GF-D8 (cell line): ENCODE measurements at places on chromosomes 2 and 18.

- DNase-seq, result no peak
These were observed 4.4 kb downstream of the DYNC2LI1 start for GRCh38 chr2:43778233-43778632.

GRCh38 chr2:145569108-145569507 is 1049.2 kb upstream of the ZEB2 start:
- no peak for DNase-seq

DNA sequence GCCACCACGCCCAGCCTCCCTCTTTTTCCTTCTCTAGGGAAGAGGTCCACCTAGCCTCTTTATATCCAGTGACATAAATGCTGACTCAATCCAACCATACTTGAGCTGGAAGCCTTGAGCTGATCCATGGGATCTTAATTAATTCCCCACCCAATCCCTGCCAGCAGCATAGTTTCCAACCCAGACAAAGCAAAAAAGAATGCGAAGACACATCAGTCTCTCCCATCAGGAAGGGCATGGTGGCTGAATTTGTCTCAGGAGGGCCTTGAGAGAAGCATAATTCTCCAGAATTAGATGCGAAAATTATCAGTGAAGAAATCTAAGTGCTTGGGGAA is 22.5 kb downstream of the CASP10 start:
- DNase-seq, result no peak

DNA sequence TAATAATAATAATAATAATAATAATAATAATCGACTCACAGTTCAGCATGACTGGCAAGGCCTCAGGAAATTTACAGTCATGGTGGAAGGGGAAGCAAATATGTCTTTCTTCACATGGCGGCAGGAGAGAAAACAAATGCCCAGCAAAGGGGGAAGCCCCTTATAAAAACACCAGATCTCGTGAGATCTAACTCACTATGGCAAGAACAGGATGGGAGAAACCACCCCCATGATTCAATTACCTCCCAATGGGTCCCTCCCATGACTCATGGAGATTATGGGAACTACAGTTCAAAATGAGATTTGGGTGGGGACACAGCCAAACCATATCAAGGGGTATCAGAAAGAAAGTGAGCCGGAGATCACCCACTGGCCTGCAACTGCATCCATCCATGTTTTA is 40.5 kb upstream of the PAPOLG start:
- no peak for DNase-seq

DNA sequence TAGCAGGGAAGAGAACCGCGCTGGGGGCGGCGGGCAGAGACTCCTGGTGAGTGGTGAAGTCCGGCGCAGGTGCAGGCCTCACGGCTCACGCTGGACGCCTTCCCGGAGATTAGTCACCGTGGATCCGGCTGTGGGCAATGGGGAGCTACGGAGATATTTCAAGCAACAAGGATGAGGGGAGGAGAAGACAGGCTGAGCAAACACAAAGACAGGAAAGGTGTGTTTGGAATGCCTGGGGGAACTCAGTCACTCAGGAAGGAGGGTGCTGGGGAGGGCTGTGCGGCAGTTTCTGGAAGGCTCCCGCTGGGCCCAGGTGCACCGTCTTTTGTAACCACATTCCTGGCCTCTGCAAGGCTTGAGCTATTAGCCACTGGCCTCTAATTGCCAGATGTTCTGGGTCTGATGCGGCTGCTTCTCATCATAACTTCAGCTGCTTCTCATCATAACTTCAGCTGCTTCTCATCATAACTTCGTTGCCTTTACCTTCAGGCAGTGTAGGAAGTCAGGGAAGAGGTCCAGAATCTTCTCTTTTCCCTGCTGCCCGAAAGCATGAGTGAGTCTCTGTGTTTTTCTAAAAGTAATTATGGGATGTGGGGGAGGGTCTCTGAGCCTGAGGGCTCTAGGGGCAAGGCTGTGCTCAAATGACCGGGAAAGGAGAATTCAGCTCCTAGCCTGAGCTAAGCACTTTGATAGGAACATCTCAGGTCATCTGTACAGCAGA is 118.9 kb downstream of the PXDN start:
- no peak for DNase-seq

GRCh38 chr18:22153428-22153827 is 16.0 kb upstream of the GATA6 start:
- DNase-seq, result no peak

GRCh38 chr2:201366146-201366545 is 9.0 kb upstream of the FLACC1 start:
- no peak for DNase-seq
